GM13976 (cell line): ENCODE measurements at places on chromosomes 16 and 17.

- DNase-seq: no peak
Observed at GRCh38 chr17:82932518-82933310, 92.9 kb upstream of the ZNF750 start.

GRCh38 chr17:57666201-57666870, 78.8 kb downstream of the CCDC182 start:
- no peak for DNase-seq

DNA sequence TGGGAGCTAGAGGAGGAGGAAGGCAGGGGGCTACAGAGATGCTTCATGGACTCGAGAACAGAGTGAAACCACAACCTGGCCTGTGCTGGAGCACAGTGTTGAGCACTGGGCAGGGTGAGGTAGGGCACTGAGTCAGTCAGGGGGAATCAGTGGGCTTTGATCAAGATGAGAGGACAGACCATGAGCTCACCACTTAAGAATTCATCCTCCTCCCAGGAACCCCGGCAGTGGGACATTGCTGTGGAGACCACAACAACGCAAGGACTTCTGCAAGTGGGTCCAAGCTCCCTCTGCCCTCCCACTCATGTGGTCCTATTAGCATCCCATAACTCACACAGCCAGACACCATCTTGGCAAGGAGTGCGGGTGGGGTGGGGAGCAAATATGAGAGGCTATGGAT, 1.7 kb upstream of the CES5A start:
- no peak for DNase-seq

GRCh38 chr16:77273-77806, 685 bp upstream of the MPG start:
- peak; percentile 83 for DNase-seq

GRCh38 chr16:81522108-81522701, 77.6 kb downstream of the CMIP start:
- no peak for DNase-seq

DNA sequence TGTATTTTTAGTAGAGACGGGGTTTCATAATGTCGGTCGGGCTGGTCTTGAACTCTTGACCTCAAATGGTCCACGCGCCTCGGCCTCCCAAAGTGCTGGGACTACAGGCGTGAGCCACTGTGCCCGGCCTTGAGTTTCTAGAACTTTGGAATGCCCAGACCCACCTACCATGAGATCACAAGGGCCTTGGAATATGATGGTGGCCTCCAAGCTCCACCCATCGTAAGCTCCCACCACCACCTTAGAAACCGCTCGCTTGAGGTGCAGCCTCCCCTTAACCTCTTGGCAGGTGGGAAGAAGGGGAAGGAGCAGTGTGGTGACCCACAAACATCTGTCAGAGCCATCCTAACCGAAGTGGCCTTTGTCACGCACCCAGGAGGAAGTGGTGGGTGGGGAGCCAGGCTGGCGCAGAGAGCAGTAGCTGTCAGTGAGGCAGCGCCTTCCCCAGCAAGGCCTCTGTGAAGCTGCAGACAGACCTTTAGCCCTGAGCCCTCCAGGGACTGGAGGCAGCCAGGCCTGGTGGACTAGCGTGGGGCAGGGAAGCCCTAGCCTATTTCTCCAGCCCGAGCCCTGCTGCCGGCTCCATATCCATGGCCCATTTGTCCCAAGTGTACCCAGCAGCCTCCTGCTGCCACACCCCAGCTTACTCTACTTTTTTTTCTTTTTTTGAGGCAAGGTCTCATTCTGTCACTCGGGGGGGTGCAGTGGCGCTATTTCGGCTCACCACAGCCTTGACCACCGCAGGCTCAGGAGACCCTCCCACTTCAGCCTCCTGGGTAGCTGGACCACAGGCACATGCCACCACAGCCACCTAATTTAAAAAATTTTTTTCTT, 13.1 kb upstream of the SEPHS2 start:
- peak; percentile 73 for DNase-seq

- no peak for DNase-seq
Observed at GRCh38 chr17:80358861-80359260, 56.1 kb upstream of the ENDOV start.

- no peak for DNase-seq
Observed at GRCh38 chr17:79746889-79747507, 16.3 kb downstream of the ENPP7 start.

GRCh38 chr17:50203604-50204345, 2.3 kb upstream of the COL1A1 start:
- no peak for DNase-seq

DNA sequence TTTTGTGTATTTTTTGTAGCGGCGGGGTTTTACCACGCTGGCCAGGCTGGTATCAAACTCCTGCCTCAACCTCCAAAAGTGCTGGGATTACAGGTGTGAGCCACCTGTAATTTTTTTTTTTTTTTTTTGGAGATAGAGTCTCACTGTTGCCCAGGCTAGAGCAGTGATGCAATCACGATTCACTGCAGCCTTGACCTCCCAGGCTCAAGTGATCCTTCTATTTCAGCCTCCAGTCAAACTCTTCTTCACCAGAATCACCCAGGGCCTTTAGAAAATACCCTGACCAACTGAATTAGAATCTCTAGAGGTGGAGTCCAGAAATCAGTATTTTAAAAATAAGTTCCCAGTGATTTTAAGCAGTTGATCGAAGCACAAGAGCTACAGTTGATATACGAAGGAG, 12.5 kb downstream of the HSPB9 start:
- no peak for DNase-seq
